ENCODE measurements at places on chromosomes 5 and 9.

DNA sequence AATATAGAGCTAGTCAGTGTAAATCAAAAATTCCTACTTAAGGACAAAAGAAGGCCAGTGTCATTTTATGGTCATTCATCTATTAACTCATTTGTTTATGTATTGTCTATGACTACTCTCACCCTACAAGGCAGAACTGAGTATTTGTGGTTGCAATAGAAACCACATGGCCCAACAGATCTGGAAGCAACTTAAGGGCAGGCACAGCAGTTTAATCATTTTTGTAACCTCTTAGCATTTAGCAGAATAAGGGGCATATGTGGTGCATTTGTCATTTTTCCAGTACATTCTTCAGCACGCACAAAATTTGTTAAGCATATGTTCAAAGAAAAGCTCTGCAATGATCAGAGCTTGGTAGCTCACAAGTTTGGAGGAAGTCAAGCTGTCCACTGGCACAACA, 1.1 kb downstream of the FKBP15 start:
- peak; percentile 56 for DNase-seq

DNA sequence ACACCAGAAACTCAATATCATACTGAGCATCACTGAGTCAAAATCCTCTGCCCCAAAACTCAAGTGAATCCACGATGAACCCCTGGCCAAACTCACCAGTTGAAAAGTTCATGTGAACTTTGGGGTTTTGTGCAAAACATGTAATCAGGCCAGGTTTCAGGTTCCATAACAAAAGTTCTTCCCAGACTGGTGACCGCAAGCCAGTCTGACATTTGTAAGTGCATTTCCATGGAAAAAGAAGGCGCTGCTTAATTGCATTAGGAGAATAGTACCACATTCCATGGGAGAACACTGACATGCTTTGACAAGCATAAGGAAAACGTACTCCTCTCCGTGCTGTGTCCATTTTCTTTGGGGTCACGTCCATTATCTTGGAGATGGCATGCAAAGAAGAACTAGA, 567.0 kb downstream of the BNC2 start:
- no peak for DNase-seq

DNA sequence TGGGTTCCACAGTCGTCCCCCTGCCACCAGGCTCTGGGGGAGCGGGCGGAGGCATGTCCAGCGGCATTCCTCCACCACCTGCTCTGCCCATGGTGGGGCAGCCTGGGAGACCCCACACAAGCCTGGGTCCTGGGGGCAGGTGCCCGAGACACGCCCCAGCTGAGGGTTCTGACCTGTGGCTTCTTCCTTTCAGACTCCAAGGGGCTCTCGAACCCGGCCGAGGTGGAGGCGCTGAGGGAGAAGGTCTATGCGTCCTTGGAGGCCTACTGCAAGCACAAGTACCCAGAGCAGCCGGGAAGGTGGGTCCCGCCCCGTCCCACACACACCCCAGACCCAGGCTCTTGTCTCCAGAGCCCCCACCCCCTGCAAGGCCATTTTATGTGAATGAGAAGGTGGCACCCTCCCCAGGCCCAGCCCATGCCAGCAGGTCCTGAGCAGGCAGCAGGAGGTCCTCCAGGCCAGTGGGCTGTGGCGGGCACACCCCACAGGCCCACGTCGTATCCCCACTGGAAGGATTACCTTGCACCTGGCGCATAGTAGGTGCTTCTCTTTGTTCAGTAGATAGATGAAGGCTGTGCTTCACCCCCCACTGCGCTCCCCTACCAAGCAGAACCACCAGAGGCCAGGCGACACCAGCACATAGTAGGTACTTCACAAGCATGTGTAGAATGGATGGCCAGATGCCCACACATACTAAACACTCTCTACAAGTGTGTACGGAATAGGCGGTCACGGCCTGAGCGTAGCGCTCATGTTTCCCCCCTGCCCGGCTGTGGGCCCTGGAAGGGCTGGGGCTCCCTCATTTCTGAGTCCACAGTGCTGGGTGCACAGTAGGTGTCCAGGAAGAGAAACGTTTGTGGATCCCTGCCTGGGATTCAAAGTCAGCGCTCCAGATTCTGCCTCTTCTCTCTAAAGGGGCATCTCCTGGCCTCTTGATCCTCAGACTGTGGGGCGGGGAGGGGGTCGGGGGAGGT, 107.9 kb downstream of the RXRA start:
- no peak for DNase-seq

GRCh38 chr9:82499337-82499736, 510.8 kb downstream of the SPATA31D1 start:
- no peak for DNase-seq

DNA sequence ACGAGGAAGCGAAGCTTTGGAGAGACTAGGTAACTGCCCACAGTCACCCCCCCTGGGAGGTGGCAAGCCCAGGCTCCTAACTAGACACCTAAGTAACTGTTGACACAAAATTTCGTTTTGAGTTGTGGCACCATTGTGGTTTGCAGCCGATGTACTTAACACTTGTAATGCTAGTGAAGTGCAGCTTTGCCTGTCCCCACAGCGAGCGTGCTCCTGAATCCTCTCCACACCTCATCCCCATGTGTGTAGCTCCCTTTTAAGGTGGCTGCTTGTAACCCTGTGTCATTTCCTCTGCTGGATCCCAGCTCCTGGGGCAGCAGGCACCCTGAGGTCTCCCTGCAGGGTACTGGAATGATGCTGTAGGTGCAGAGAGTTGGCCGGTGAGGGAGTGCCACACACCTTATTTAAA, 114.9 kb downstream of the TRIO start:
- no peak for DNase-seq

GRCh38 chr5:1009359-1010180, 968 bp downstream of the NKD2 start:
- DNase-seq: no peak

- no peak for DNase-seq
These were observed 330.1 kb downstream of the EFNA5 start for GRCh38 chr5:107340631-107341030.

- no peak for DNase-seq
These were observed 12.8 kb downstream of the SLC12A7 start for GRCh38 chr5:1098986-1099597.

GRCh38 chr9:24487250-24487861, 58.3 kb downstream of the IZUMO3 start:
- DNase-seq: no peak

GRCh38 chr5:37494756-37495155, 115.6 kb downstream of the WDR70 start:
- DNase-seq: no peak

DNA sequence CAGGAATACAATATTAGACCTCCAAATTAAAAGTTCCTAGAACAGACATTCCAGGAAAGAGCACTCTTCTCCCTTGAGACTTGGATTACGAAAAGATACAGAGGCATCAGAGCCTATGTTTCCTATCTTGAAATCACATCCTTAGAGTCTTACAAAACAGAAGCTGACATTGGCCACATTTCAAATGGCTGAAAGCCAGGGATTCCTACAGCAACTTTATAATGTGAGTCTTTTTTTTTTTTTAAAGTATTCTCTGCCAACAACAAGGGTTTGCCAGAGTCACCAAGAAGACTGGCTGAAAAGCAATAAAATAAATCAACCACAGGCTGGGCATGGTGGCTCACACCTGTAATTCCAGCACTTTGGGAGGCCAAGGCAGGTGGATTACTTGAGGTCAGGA, 63.1 kb downstream of the TRPM6 start:
- DNase-seq: peak; percentile 30

DNA sequence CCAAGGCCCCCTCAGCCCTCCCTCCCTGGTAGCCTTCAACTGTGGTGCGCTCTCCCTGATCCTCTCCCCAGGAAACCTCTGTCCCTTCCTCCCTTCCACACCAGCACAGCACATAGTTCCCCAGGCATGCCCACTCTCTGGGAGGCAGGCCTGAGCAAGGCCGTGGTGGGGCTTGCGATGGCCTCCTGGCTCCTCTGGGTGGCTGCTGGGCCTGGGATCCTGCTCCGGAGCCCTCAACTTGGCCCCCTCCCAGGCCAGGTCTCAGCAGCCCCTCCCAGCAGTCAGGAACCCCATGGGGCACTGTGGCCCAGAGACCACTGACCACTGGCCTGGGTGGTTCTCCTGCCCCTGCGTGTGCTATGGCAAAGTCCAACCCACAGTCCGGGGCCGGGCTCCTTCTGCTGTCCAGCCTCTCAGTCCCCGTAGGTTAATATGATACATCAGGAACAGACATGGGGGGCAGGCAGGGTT, 125.8 kb downstream of the ZNF354C start:
- DNase-seq: no peak

DNA sequence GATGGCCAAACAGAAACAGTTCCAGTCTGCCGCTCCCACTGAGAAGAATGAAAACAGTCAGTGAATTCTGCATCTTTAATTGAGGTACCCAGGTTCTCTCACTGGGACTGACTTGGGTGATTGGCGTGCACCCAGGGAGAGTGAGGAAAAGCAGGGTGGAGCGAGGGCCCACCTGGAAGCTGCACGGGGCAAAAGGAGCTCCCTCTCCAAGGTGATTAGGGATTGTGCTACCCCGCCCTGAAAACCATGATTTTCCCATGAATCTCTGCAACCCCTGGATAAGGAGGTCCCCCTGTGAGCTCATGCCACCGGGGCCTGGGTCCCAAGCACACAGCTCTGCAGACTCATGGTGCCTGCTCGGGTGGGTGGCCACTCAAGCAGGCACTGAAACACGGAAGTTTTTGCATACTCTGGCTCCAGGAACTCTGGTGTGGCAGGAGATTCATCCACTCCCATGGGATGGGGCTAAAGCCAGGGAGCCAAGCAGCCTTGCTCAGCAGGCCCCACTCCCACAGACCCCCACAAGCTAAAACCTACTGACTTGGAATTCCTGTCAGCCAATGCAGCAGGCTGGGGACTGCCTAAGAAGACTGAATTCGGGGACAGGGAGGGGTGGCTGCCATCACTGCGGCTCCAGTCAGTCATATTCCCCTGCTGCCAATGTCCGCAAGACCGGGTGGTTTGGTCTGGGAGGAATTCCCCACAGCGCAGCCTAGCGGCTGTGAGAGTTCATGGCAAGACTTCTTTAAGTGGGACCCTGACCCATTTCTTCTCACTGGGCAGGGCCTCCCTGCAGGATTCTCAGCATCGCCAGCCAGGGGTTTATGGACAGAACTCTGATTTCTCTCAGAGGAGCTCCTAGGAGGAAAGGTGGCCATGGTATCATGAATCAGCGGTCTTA, 652.2 kb upstream of the RGMB start:
- no peak for DNase-seq

- DNase-seq: peak; percentile 83
These were observed 207.0 kb downstream of the AOPEP start for GRCh38 chr9:94933511-94933828.

DNA sequence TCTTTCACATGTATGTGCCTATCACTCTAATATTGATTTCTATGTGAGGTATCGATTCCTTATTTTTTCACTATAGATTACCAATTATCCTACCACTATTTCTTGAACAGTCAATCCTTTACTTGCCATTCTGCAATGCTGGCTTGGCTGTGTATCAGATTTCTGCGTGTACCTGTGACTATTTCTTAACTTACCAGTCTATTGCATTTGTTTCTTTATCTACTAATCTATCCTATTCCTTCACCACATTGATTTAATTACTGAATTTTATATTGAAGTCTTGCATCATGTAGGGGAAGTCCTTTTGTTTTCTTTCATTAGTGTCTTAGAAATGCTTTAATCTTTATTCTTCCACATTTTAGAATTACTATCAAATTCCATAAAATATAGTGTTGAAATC, 684.8 kb downstream of the LRRC70 start:
- DNase-seq: peak; percentile 51

GRCh38 chr9:78463750-78464149, 166.8 kb downstream of the PSAT1 start:
- no peak for DNase-seq

GRCh38 chr9:131918481-131918880, 161.2 kb downstream of the MED27 start:
- no peak for DNase-seq

DNA sequence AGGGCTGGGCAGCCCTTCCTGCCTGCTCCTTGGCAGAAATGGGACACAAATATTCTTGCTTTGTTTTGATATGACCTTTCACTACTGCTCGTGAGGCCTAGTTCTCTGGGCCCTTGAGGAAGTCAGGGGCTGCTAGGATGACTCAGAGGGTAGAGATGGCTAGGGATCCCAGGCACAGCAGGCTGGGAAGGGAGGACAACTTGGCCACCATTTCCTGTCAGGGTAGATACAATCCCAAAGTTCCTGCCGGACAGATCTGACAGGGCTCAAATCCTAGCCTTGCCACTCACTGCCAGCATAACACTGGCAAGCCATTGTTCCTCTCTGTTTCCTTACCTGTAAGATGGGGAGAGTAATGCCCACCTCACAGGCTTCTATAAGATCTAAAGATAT, 31.7 kb upstream of the MEIKIN start:
- no peak for DNase-seq

- DNase-seq: peak; percentile 71
These were observed 31.8 kb upstream of the FGF1 start for GRCh38 chr5:142717582-142718215.

DNA sequence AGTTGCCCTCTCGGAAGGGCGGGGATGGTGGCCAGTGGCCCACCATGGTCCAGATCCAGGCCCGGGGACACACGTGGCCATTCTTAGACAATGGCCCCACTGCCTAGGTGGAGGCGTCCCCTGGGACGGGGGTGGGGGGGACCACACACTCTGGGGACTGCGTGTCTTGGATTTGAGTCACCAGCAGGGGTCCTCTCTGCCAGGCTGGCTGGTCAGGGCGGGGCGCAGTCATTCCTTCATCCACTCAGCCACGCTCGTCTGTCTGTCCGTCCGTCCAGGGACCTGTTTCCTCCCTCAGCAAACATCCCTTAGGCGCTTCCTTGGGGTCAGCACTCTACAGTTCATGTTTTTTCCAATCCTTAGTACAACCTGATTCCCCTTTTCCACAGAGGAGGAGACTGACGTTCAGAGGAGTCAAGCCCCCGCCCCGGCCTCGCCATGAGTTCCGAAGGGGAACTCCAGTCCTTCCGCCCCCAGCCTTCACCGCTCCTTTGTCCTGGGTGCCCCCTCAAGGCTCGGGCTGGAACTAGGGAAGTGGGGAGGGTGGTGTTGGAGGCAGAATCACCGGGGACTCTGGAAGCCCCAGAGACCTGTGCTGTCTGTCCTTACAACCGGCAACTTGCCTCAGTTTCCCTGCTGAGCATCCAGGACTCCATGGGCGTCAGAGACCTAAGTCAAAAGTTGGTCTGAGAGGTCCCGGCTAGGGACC, 276.6 kb upstream of the MVB12B start:
- no peak for DNase-seq

GRCh38 chr9:37775216-37775919, 9.5 kb downstream of the EXOSC3 start:
- DNase-seq: no peak

GRCh38 chr5:75021219-75021618, 31.1 kb downstream of the GCNT4 start:
- no peak for DNase-seq
